ENCODE measurements at places on chromosomes 11 and 22.

DNA sequence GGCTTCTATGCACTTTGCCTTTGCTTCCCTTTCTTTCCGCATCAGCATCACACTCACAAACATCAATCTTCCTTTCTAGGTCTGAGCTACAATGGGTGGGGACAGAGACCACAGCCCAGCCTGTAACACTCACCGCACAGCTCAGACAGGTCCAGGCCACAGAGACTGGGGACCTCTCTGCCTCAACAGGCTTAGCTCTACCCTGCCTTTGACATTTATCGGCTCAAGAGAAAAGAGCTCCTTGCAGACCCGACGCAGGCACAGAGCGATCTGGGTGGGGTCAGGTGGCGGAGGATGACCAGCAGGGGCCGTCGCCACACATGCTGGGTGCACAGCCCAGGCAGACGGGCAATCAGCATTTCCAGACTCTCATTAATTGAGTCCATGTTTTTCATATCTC is 837.3 kb downstream of the TBC1D22A start:
- no peak for DNase-seq

DNA sequence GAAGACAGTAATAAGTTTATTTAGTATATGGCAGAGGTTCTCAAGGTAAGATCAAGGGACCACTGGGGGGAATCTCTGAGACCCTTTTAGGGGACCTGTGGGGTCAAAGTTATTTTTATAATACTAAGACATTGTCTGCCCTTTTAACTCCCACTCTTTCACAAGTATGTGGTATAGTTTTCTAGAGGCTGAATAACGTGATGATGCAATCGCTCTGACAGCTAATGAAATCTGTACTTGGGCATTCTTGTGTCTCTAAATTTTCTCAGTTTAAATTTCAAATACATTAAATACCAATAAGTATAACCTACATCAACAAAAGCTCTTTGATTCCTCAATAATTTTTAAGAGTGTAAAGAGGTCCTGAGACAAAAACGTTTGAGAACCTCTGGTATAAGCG is 147.9 kb downstream of the ATG16L2 start:
- no peak for DNase-seq

DNA sequence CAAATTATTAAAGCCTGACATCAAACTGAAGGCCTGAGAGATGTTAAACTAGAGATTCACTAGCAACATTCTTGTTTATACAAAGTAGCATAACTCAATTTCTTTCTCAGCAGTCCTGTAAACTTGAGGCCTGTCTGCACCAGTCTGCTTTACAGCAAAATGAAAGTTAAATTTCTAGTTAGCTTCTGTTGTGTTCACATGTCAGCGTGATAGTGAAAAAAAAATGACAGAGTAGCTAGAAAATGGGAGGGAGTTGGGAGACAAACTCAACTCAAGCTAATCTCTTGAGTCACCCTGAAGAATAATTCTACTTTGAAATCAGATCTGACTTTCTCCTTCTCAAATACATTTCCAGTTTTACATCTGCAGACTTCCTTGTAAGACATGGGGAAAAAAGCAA is 6.5 kb downstream of the RBFOX2 start:
- DNase-seq: no peak

DNA sequence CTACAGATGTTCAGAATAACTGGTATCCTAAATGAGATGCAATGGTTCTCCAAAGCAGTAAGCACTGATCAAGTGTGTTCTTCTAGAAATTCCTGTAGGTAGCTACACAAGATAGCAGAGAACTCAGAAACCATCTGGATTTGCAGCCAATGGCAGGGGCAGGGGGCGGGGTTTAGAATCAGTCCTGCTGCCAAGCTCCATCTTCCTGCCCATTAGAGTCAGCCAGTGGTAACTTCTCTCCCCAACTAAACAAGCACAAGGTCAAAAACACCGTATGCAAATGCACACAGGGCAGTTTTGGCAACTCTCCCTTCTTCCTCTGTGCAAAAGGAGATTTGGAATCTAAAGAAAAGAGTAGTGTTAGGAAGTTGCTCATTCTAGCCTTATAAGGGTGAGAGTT is 237.5 kb upstream of the CCDC90B start:
- DNase-seq: no peak

DNA sequence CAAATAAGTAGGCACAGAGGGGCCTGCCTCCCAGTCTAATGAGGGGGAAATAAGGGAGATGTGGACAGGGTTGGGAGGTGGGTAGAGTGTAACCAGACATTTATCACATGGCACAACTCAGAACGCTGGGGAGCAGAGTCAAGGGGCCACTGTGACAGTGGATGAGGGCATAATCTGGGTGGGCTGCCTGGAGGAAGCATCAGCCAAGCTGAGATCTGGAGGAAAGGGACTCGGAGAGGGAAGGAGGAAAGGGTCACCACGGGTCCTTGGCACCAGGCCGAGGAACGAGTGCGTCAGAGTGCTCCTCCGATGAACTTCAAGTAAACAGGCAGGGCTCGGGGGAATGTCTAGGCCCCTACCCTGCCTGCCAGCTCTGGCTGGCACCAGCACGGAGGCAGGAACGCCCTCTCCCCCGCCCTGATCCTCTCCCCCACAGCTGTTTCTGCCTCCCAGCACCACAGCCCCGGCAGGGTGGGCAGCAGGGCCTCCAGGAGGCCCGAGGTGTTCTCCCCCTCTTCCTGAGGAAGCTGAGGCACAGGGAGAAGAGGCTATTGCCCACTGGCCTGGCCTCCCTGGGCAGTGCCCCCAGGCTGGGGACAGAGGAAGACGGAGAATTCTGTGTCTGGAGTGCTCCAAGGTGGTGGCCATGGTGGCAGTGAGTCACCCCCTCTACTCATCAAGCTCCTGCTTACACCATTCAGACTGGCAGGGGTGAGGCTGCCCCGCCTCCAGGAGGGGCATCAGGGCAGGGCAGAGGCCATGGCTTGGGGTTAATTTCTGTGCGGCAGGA is 4.2 kb downstream of the ALDH3B1 start:
- DNase-seq: no peak

DNA sequence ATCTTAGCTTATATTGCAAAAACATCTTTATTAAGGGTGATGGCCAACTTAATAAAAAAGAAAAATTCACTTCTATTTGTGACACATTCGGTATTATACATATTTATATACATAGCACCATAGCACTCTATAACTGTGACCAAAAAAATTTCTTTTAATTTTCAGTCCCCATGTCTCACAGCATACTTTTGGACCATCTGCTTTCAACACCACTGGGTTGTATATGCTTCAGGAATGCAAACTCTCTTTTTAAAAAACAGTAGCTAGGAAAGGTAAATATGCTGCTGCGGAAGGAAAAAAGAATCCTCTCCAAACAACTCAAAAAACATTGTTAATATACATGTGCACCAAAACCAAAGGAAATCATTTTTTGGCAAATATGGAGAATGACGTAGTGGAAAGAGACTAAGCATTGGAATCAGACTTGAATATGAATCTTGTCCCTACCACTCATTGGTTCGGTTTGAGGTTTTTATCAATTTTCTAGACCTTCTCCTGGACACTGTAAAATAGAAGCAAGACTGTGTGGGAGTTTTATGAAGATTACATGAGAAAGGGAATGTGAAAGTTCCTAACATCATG is 227.9 kb downstream of the BLID start:
- no peak for DNase-seq

GRCh38 chr11:72007587-72007986 is 8.9 kb downstream of the IL18BP start:
- no peak for DNase-seq

GRCh38 chr22:22784249-22785039 is 103.2 kb upstream of the IGLL5 start:
- DNase-seq: no peak

DNA sequence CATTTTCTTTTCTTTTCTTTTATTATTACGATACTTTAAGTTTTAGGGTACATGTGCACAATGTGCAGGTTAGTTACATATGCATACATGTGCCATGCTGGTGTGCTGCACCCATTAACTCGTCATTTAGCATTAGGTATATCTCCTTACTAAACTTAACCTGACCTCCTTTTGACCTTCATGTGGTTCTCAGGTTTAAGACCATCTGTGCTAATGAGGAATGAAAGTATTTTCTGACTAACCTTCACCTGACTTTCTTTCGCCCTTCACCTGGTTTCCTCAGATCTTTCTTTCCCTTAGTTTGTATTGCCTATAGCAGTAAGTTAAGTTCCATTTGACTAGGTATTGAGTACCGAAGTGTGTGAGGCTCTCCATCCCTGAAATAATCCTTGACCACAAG is 6.5 kb downstream of the EXPH5 start:
- no peak for DNase-seq

- no peak for DNase-seq
These were observed 12.2 kb upstream of the CRKL start for GRCh38 chr22:20904980-20905355.

DNA sequence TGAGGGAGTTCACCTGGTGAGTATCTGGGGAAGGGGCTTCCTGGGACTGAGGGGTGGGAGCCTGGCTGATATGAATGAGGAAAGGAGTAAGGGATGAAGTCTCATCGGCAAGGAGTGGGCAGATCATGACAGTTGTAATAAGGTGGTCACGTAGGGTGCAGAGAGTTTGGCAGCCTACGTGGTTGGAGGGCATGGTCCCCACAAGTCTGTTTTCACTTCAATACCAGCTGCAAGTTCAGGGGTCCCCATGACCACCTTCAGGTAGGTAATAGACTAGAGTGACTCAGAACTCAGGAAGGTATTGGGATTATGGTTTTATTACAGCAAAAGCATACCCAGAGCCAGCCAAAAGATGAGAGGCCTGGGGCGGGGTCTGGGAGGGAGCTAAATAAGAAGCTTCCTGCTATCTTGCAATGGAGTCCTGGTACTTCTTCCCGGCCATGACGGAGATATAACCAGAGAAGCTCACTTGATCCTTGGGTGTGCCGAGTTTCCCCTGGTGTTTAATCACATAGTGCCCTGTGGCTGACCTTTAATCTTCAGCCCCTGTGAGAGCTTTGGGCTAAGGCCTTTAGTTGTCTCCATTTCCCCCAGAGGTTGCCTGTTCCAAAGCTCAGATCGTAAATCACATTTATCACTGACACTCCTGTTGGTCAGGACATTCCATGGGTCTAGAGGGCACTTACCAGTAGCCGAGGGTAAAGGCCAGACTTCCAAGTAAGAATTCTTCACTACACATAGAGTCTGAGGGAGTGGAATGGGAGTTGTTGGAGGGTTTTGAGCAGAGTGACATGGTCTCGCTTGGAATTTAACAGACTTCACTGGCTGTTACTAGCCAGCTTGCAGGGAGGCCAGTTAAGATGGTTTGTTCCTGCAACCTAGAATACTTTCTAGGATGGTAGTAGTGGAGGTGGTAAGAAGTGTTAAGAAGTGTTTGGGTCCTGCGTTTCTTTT is 9.1 kb downstream of the SLC3A2 start:
- DNase-seq: no peak
